ENCODE measurements at places on chromosomes 6 and 20.

GRCh38 chr6:56963043-56963442 lies 8.1 kb downstream of the BEND6 start:
- no peak for DNase-seq

GRCh38 chr6:15912505-15913400 lies 216.1 kb upstream of the MYLIP start:
- no peak for DNase-seq

DNA sequence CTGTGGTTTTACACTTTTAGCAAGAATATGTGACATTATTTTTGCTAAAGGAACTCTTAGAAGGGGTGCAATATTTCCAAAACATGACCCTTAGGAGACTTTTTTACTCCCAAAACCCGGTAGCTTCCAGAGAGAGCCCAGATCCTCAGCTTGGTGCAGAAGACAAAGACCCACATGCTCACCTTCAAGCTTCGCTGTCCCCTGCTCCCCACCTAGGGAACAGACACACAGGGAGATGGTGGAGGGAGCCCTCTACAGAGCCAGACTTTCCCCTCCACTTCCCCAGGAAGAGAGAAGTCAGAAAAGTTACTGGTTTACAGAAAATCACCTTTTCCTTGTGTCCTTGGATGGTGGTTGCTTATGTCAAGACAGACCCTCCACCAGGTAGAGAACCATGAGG lies 5.0 kb downstream of the CST4 start:
- no peak for DNase-seq

DNA sequence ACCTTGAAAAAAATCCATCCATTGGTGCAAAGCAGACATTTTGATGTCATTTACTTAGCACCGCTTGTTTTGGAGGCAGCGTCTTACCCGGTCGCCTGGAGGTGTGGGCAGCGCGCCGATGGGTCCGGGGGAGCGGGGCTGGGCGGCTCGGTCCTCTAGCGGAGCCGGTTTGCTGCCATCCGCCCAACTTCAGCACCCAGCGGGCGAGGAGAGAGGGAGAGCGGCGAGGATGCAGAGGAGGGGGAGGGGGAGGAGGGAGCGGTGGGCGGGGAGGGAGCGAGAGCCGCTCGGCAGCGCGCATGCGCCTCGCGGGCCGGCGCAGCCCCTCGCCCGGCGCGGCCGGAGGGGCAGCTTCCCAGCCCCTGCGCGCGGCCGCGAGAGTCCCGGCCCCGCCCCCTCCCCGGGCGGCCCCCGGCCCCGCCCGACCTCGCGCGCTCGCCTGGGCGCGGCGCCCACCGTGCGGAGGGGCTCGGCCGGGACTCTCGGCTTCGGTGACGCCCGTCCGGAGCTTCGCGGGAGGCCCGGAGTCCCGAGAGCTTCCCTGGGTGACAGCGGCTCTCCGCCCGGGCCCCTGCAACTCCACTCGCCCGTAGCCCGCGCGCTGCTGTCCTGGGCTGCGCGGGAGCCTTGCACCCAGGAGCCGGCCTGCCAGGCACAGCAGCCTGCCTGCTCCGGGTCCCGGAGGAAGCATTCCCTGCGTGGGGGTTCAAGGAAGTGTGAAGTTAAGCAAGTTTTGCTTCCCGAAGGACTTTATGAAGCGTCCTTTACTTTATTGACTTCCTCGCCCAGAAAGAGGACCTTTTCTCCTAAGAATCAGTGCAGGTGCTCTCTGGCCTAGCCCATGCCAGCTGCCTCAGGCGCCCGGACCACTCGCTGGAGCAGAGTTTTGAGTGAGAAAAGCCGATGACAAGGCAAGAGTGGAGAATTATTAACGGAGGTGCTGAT lies at the start of gene RGS17:
Gene RGS17 (minus strand): TSS at position 246 of the 945 bp plus-strand sequence. CDS start 87,264 bp downstream, outside the sequence.
- DNase-seq, result peak; percentile 12

- no peak for DNase-seq
Observed at GRCh38 chr6:167142433-167142761, 15.4 kb downstream of the GPR31 start.

DNA sequence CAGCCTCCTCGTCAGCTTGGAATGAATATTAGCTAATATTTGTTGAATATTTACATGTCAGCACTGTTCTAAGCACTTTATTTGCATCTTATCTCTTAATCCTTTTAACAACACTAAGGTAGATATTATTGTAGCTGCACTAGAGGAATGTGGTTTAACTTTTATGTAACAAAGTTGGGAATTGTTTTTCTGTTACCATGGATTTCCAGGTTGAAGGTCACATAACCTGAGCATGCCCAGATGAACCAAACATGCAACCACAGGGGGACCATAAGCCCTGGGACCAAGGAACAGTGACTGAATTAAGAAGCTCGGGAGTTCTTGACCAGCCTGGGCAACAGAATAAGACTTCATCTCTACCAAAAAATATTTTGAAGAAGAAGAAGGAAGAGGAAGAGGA lies 29.1 kb upstream of the YWHAB start:
- no peak for DNase-seq

- peak; percentile 55 for DNase-seq
Observed at GRCh38 chr6:150418827-150419594, 50.2 kb downstream of the IYD start.

- no peak for DNase-seq
Observed at GRCh38 chr6:116101302-116101718, 657 bp downstream of the NT5DC1 start.

- DNase-seq, result no peak
Observed at GRCh38 chr20:51715856-51716185, 52.4 kb downstream of the ATP9A start.

DNA sequence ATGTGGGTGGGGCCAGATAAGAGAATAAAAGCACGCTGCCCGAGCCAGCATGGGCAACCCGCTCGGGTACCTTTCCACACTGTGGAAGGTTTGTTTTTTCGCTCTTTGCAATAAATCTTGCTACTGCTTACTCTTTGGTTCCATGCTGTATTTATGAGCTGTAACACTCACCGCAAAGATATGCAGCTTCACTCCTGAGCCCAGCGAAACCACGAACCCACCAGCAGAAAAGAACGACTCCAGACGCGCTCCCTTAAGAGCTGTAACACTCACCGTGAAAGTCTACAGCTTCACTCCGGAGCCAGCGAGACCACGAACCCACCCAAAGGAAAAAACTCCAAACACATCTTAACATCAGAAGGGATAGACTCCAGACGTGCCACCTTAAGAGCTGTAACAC lies 76.7 kb downstream of the TFAP2A start:
- DNase-seq, result no peak

GRCh38 chr6:20918868-20919267 lies 384.6 kb downstream of the CDKAL1 start:
- DNase-seq, result no peak

- no peak for DNase-seq
Observed at GRCh38 chr6:147099974-147100373, 104.2 kb upstream of the STXBP5 start.

- DNase-seq, result peak; percentile 72
Observed at GRCh38 chr20:4740774-4741431, 19.2 kb downstream of the PRND start.

- DNase-seq, result no peak
Observed at GRCh38 chr6:128335963-128336362, 184.4 kb downstream of the PTPRK start.

DNA sequence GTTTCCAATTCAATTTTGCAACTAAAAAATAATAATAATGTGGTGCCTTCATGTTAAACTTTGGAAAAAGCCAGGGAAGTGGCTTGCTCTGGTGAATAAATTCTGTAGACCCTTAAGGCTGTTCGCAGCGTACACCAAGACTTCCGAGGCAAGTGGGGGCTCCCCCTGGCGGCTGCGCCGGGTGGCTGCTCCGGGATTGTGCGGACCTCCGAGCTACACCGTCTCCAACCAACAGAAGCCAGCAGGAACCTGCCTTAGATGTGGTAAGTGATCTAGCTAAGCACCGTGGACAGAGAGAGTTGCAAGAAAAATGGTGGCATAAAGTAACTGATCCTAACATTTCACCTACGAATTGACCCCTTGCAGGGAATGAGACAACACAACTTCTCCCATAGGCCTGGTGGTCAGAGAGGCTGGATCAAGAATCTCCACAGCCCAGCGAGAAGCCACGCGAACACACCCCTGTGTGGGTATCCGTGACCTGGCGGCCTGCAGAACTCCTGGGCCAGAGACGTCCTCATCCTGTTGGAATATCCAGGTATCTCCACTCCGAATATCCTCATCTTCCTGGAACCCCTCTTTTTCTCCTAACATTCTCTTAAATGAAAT lies 69.6 kb downstream of the TBXT start:
- DNase-seq, result peak; percentile 62

GRCh38 chr6:136757150-136757549 lies 35.1 kb downstream of the MAP3K5 start:
- DNase-seq, result no peak

DNA sequence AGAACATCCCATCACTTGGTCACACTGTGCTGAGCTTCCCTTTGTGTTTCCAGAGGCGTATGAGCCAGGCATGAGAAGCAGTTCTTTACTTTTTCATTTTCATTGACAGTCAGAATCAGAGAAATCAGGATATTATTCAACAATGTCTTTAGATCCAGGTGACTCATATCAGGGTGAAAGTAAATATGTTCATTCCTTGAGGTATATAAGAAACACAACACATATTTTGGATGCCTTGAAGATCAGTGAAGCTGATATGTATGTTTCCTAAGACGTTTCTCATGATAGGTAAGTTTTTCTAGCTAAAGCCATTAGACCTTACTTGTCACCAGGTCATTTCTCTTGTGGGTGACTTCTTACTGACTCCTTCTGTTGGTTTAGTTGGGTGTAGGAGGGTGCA lies 505.6 kb downstream of the CDH26 start:
- no peak for DNase-seq

DNA sequence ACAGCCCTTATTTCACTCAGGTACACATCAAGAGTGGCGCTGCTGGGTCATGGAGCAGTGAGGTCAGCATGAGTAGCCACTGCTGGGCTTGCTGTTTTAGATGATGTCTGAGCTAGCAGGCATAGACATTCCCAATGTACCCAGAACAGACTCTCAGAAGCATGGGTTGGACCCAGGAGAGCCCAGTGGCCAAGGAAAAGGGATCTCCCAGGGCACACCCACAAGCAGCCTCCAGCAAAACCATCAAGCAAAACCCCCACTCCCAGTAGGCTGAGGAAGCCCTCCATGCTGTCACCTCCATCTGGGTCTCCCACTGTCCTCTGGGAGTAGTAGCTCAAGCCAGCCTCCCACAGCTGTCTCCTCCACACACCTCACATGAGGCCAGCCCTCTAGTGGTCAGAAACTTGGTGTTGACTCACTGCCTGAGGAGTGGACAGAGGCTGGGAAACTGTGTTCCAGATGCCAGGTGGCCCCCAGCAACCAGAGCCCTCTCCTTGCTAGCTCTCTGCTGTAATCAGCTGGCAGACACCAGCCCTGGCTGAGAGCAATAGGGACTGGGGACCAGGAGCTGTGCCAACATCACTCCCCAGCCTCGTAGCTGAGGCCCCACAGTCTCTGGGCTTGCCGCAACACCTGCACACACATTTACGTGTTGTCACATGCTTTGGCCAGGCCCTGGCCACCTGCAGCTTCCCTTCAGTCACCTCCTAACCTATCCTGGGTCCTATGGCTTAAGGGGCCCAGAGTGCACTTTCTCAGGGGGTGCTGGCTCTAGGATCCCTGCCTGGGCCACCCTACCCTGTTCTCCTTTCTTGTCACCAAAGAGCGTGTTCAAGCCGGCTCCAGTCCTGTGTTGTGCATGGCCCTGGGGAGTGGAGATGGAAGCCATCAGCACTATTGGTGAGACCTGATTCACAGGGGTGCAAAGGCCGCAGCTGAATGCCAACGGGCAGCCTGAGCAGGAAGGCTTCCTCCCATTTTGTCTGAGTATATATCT lies 1.9 kb upstream of the AP5S1 start:
- no peak for DNase-seq

DNA sequence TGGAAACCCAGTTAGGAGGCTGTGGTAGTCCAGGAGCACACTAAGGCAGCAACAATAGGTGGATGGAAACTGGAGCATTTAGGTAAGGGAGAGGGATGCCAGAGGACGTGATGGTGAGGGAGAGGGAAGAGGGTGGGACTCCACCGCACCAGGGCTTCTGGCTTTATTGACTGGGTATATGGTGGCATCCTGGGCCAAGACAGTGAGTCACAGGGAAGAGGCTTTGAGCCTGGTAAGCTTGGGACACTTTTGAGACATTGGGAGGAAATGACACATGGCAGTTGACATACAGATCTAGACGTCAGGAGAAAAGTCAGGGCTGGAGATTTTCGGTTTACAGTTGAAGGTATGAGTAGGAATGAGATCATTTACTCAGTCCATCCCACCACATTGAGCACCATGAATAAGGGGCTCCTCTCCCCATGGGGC lies 14.9 kb downstream of the NT5E start:
- peak; percentile 50 for DNase-seq
